Stimulated activated CD8-positive, alpha-beta memory T cell treated with anti-CD3 and anti-CD28 coated beads, Interleukin-7, amount 100 ng/mL, for 4 hours (primary cell): ENCODE measurements at places on chromosomes 13 and 19.

DNA sequence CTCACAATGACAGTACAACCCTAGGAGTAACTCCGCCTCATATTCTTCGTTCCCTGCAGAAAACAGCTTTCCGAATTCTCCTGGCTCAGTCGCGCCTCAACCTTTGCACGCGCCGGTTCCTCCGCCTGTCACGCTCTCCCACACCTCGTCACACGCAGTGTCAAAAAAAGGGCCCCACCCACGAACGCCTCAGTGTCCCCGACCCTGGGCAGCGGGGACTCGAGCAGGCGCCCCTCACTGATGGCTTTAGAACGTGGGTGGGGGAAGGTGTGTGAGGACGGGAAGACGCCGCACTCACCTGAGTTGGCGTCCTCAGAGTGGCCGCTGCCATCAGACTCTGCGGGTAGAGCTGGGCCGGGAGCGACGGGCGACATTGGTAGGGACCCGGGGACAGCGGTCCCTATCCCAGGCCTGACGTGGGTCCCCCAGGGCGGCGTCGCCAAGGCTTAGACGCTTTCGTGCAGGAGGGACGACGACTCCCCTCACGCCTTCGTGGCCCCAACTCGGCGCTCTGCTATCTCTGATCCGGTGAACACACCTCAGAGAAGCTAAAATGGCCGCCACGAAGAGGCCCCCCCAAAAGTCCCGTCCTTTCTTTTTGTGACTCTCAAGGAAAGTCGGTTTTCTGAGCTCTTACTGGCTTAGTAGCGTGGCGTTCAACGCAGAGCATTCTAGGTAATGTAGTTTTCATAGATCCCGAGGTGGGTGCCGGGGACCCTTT, at the start of gene ZNF154:
ZNF154 (minus strand) TSS at position 564 of the 721 bp plus-strand sequence; CDS start at position 331, 233 bp downstream.
- peak; percentile 19 for DNase-seq

GRCh38 chr19:19459073-19459472, 53.6 kb downstream of the GATAD2A start:
- no peak for DNase-seq

DNA sequence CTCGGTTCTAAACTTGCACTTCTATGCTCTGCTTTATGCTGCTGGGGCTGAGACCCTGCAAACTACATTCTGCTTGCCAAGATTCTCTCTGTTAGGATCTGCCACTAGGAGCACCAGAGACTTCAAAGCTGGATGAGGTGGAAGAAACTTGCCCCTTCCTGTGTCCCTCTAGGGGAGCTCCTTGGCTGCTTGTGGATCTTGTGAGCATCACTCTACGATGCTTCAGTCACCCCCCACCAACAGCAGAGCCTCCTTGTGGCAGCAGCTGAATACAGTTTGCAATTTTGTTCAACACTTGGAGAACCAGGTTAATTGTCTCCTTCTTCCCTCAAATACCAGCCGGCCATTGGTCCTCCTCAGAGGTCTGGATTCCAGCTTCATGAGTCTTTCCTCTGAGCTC, 310.6 kb downstream of the FGF14 start:
- no peak for DNase-seq

DNA sequence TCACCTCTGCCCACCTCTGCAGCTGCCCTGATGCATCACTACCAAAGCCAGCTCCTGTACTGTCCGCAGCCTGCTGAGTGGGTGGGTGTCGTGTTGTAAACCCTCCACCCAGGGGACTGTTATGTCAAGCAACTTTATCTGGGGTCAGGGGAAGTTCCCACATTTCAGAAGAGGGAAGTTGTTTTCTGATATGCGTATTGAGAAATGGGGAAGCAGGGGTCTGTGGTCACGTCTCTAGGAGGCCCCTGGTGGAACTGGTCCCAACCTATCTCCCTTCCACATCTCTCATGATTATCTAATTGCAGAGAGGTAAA, 31.2 kb downstream of the CLEC17A start:
- DNase-seq = no peak

GRCh38 chr13:45337395-45337794, 3.6 kb downstream of the TPT1 start:
- DNase-seq = no peak

DNA sequence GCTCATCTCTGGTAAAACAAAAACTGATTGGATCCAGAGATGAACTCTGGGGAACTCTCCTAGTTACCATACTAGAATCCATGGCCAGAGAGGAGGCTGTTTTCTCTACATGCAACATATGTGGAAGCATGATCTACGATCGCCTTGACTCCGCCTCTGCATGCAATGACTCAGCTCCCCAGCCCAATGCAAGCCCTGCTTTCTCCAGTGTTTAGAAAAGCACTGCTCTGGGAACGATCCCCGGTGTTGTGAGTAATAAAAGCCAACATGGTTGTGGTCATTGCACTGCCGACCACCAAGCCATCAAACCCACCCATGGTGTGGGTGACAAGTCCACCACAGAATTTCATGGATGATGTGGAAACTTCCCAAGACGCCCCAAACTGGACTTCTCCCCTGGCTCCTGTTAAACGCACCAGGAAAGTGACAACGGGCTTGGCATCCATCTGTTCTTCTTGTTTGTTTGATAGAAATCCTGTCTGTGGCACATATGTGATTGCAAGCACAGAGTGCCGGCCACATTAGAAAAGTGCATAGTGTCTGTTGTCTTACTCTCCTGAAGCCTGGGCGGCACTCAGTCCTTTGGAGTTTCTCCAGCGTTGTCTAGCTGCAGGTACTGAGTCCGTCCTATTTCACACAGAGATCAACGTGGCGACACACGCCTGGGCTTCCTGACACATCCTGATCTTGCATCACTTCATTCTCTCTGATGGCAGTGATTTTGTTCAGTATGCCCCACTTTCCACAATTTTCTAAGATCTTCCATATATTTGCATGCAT, 36.4 kb upstream of the VSTM2B start:
- DNase-seq = no peak
